ENCODE measurements at places on chromosomes 2 and 18.
A peak's percentile ranks its signal among the peaks of the same experiment; 100 is the strongest.

DNA sequence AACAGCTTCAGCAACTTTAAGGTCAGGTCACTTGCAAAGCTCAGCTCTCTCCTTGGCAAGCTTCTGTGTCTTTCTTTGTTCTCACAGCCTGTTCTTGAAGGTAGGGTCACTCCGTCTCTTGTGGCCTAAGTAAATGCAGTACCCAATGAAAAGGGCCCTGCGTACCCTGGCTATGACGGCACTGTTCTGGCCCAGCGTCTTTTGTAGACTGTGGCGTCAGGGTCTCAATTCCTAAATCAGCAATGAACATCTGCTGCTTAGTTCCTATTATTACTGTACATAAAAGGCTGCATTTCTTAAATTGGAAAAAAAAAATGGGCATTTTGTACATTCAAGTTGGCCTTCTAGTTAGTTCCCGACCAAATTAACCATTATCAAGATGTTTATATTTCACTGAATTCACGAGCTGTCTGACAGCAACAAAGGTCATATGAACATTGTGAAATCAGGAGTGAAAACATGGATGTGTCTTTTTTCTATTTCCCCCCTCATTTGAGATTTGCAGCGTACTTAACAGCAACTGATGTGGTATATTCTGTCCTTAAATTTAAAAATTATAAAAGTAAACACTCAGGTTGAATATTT lies 17.0 kb upstream of the MTCL1 start:
- DNase-seq = no peak

- DNase-seq = no peak
Observed at GRCh38 chr2:13682540-13683272, 949.8 kb upstream of the LRATD1 start.

GRCh38 chr18:54479365-54479764 lies 111.7 kb upstream of the DYNAP start:
- DNase-seq = no peak

GRCh38 chr2:192005211-192005610 lies 158.3 kb upstream of the CAVIN2 start:
- DNase-seq = peak; percentile 23

DNA sequence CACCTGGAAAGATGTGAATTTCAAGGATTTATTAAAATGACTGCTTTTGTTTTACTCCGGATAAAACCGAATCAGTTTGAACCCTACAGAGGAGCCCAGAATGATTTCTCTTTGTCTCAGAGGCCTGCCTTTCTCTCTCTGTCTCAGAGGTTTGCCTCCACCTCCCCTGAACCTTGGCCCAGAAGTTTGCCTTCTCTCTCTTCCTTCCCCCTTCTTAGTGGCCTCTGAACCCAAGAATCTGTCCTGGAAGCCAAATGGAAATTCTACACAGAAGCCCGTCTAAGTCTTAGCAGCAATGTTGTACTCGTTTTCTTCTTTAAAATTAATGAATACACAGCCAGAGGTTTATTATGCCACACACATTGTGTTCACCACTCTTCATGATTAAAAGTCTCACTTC lies 200.7 kb downstream of the SOCS6 start:
- DNase-seq = no peak

DNA sequence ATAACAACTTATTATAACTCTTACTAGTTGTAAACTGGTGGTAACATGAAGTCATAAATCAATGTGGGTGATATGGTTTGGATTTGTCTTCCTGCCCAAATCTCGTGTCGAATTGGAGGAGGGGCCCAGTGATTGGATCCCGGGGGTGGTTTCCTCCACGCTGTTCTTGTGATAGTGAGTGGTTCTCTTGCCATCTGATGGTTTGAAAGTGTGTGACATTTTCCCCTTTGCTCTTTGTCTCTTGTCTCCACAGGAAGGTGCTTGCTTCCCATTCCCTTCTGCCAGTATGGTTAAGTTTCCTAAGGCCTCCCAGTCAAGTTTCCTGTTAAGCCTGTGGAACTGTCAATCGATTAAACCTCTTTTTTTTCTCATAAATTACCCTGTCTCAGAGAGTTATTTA lies 321.6 kb downstream of the DSEL start:
- no peak for DNase-seq

DNA sequence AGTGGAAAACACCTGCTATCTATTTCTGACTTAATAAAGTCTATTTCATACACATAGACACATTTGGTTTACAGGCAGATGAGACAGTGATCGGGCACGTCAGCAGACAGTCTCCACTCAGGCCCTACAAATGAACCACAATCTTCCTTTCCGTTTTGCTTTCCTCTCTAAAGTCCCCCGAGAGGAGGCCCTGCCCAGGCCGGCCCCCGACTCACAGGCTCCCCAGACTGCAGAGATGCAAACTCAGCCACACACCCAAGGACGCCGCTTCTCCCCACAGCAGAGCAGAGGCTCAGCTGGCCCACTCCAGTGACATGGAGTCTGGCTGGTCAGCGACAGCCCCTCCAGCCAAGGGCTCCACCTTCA lies 9.3 kb upstream of the MTERF4 start:
- no peak for DNase-seq

- peak; percentile 43 for DNase-seq
Observed at GRCh38 chr2:172168917-172169346, 66.2 kb upstream of the DLX2 start.

GRCh38 chr2:160613466-160614153 lies 120.0 kb upstream of the RBMS1 start:
- DNase-seq = no peak

GRCh38 chr2:88855620-88856408 lies 164.3 kb downstream of the RPIA start:
- DNase-seq = no peak

DNA sequence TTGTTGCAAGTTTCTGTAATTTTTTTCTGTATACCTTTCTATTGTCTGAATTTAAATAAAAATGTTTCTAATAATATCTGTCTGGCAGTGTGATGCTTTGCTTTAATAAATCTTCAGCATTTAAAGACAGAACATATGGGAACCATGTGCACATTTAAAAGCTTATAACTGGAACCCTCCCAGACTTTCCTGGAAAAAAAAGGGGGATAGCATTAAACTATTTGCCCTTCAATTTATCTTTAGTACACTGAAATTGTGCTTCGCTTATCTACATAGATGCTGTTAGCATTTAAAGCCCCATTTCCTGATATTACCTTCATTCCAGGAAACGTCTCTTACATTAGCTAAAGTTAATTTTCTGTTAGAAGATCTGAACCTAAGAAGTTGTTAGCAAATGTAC lies 64.6 kb downstream of the ZC3H6 start:
- peak; percentile 34 for DNase-seq

DNA sequence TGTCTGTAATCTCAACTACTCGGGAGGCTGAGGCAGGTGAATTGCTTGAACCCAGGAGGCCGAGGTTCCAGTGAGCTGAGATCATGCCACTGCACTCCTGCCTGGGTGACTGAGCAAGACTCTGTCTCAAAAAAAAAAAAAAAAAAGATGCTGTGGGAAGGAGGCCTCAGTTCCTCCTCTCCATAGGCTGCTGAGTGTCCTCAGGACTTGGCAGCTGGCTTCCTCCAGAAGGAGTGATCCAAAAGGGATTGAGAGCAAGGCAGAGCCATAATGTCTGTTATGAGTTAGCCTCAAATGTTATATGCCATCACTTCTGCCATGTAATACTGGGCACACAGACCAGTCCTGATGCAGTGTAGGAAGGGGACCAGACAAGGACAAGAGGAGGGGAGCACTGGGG lies 6.6 kb upstream of the NPC1 start:
- no peak for DNase-seq

DNA sequence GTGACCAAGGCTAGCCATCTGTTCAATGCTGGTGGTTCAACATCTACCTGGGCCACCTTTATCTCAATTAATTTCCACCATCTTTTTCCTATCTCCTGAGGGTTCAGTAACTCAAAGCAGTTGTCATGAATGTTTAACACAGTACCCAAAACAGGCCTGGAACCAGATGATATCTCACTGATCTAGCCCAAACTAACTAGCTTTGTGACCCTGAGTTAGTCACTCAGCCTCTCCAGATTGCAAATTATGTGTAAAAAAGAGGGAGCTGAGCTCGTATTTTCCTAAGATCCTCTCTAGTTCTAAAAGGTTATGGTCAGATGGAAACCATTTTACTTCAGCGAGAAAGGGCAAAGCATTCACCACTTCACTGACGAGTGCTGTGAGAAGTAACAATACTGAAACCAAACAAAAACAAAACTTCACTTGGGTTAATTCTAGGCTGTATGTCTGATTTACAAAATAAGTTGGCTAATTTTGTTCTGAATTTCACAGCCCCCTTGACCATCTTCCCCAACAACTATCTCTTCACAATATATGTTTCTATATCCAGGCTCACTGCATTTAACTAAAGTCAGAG lies 14.8 kb downstream of the SPRED2 start:
- no peak for DNase-seq

DNA sequence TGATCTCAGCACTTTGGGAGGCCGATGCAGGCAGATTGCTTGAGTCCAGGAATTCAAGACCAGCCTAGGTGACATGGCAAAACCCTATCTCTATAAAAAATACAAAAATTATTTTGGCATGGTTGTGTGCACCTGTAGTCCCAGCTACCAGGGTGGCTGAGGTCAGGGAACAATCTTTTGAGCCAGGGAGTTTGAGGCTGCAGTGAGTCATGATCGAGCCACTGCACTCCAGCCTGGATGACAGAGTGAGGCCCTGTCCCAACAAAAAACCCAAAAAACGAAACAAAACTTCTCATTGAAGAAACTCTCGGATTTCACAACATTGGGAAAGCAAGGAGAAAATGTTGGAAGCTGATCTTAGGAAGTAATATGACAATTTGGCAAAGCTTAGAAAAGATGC lies 317.3 kb upstream of the MGAT5 start:
- DNase-seq = no peak

- no peak for DNase-seq
Observed at GRCh38 chr2:202847693-202848524, 23.7 kb downstream of the ICA1L start.

- peak; percentile 75 for DNase-seq
Observed at GRCh38 chr18:13382366-13382953, 163.9 kb downstream of the LDLRAD4 start.

- DNase-seq = no peak
Observed at GRCh38 chr2:48135797-48136196, 229.5 kb upstream of the FBXO11 start.

DNA sequence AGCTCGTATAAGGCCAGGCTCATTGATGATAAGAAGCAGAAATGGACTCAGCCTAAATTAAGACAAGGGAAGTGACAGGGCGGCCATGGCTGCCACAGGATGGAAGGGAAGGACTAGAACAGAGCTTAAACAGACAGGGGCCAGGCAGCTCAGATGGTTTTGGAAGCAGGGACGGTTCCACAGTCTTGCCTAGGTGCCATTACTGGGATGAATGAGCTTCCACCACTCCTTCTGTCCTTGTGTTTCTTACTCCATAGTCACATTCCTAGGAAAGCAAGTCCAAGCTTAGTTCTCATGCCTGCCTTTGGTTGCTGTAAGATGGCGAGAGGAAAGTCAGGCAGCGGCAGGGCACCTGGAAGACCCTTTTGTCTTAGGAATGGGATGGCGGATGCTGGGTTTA lies 11.9 kb downstream of the GNLY start:
- DNase-seq = no peak

- no peak for DNase-seq
Observed at GRCh38 chr2:239828192-239828972, 196.8 kb downstream of the NDUFA10 start.

GRCh38 chr2:22281033-22281432 lies 1103.9 kb upstream of the KLHL29 start:
- DNase-seq = no peak

GRCh38 chr2:239285932-239286230 lies 114.9 kb downstream of the HDAC4 start:
- no peak for DNase-seq

- DNase-seq = no peak
Observed at GRCh38 chr2:26581266-26581990, 59.7 kb downstream of the CIB4 start.

GRCh38 chr2:33246432-33246831 lies 230.0 kb upstream of the RASGRP3 start:
- DNase-seq = no peak

DNA sequence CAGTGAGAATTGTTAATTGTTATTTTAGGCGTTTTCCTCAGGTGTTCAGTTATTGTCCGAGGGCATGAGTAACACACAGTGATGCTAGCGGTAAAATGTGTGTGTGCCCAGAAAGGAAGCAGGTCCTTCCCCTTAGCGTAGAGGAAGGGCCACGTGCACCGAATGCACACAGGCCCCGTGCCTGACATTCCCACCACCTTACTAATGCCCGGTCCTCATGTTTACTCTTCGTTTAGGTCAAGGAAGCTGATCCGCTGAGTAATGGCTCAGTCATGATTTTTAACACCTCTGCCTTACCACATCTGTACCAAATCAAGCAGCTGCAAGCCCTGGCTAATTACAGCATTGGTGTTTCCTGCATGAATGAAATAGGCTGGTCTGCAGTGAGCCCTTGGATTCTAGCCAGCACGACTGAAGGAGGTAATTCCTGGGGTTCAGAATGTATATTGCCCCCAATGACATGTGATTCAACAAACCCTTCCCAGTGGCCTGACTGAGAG lies 76.7 kb downstream of the MERTK start:
- DNase-seq = peak; percentile 5

DNA sequence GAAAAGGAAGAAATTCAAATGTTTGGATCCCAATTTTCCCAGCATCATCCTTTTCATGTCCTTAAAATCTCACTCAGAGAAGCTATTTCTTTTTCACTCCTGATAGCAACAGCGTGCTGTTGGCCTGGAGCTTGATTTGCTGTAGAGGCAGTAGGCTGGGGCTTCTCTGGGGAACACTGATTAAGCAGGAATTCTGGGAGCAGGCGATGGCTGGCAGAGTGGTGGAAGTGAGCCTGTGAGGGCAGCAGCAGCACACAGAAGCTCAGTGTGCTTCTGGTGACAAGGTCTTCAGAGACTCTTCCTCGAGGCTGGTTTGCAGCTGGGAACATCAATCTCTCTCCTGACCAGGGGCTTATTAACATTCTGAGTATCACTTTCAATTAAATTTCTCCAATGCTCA lies 284.6 kb downstream of the DPP10 start:
- DNase-seq = no peak

- DNase-seq = no peak
Observed at GRCh38 chr2:105460048-105460732, 61.3 kb upstream of the FHL2 start.

GRCh38 chr2:135337071-135337470 lies 193.9 kb downstream of the ZRANB3 start:
- peak; percentile 4 for DNase-seq

- no peak for DNase-seq
Observed at GRCh38 chr2:128450211-128451024, 131.8 kb upstream of the HS6ST1 start.

DNA sequence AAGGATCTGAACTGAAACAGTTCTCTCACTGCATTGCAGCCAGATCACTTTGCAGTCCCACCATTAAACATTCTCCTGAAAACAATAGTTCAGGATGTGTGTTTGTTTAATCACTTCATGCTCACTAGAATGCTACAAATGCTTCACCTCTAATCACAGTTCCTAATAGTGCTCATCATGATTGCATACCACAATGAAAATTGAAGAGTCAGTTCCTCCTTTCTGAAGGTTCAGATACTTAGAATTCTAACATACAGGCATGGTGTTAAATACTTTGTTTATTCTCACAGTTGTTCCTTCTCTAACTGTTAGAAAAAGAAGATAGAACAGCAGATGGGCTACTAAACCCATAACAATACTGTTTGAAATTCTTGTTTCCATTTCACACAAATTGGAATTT lies 622.3 kb upstream of the ACVR2A start:
- no peak for DNase-seq

Data from hematopoietic multipotent progenitor cell treated with erythropoietin and hydrocortisone succinate and interleukin-3 and kit ligand, for 4 days (in vitro differentiated cells).